ENCODE measurements at places on chromosomes 5 and 9. TPM values are rescaled to one million over a fixed set of nuclear protein-coding genes. Genes with fewer than 3 reads are reported as not detected.

Gene IL9
- total RNA-seq, result not detected

Gene GFI1B
- 0.52 TPM for total RNA-seq

GRCh38 chr9:24616863-24617262 is 71.2 kb upstream of the IZUMO3 start:
- DNase-seq, result no peak

Gene WHRN
- total RNA-seq, result 3.1 TPM

DNA sequence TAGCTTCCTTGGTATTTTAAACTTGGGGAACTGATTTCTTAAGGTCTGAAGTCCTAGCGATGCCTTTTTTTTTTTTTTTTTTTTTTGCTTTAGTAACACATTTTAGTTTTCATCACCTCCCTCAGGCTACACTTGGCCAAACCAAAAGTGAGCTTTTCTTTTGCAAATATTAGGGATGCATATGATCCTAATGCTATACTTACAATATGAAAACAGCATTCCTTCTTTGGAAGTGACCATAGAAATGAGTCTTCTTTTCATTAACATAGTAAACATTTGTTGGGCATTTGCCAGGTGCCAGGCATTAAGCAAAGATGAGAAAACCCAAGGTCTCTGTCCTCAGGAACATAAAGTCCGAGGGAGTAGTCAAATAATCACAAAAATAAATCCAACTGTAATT is 189.8 kb downstream of the ALDH1A1 start:
- DNase-seq, result no peak

Gene CDC25C
- 0.29 TPM for total RNA-seq

Gene MED22
- total RNA-seq, result 25.8 TPM

DNA sequence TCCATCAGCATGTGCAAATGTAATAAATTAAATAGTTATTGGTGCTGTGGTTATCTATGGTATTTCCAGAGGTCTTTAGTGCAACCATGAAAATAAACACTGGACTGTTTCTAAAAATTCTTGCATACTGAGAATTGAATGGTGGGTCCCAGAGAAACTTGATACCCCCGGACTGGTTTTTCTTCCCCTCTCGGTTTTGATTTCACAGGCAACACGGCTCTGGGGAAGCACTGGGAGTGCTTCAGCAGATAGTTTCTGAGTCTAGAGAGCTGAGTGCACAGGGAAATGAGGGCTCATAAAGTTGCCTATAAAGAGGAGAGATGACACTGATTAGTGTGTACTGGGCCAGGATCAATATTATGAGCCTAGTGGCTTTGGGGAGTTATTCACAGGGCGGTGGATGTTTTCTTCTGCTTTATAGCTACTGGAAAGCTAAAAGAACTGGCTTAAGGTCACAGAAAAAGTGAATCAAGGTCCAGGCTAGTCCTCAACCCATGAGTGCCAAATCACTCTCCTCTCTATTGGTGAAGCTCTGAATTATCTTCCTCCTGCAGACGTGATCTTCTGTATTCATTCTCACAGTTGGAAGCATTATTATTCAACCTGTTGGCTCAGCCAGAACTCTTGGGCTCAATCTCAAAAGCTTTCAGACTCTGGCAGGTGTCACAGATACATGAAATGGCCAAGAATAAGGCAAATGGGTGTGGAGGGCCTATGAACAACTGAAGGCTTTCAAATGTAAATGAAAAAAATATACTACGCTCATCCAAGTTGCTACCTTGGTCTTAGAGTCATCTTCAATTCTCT is 170.2 kb upstream of the HMHB1 start:
- no peak for DNase-seq

Gene CDH12
- total RNA-seq, result not detected

Gene PCDHB7
- total RNA-seq, result 2.8 TPM

- no peak for DNase-seq
Observed at GRCh38 chr5:178296066-178296465, 63.5 kb upstream of the PHYKPL start.

Gene SOX30
- total RNA-seq, result 0.12 TPM

Gene PCDHGC5
- 1.4 TPM for total RNA-seq

Gene PLPP7
- total RNA-seq, result 1.5 TPM

Gene STXBP1
- total RNA-seq, result 92.1 TPM

Gene FGF18
- total RNA-seq, result 4.2 TPM

- DNase-seq, result no peak
Observed at GRCh38 chr5:126016256-126016655, 407.0 kb upstream of the GRAMD2B start.

Gene FGFR4
- total RNA-seq, result 109 TPM

Gene HTR4
- 0.43 TPM for total RNA-seq

DNA sequence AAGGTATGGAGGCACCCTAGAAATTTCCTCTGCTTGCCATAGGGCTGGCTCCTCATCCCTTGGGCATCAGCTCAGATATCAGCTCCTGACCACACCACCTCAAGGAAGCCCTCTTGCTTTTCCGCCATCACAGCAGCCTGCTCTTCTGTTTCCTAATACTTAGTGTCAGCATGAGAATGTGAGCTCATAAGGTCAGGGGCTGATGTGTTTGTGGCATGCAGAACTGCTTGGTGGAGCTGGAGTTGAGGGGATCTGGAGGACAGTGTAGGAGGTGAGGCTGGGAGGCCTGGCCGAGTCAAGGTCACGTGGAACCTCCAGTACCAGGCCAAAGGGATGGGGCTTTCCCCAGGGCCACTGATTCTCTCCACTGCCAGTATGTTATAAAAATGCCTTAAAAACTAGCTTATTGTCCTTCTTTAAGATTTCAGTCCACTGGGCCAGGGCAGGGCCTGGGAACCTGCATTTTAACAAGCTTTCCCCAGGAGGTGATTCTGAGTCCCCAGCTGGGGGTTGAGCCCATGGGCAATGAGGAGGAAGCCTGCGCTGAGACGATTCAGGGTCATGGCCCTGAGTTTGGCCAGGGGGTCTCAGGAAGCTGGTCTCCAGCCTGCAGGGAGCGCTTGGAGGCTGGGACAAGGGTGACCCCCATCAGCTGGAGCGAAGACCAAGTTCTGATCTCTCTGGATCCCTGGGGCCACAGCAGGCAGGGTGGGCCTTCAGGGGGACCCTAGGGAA is 28.6 kb downstream of the DAB2IP start:
- DNase-seq, result peak; percentile 32

Gene PCDHB12
- 2.8 TPM for total RNA-seq

DNA sequence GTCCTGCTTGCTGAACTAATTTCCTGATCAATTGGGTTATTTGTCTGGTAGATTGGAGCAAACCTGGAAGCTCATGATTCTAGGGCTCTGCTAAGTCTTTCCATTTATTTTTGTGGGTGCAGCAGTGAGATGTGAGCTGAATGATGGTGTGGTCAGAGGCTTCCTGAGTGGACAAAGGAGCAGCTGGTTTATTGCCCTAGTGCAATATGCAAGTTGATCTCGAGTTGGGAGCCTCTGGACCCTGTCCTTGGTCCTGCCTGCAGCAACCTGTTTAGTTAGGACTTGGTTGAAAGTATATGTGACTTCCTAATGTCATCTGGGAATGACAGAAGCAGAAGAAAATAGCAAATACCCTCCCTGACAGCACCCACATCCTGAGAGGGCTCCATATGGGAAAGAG is 4.2 kb upstream of the UNC5A start:
- DNase-seq, result no peak

Gene SLC34A1
- not detected for total RNA-seq

GRCh38 chr5:154466671-154467070 is 11.4 kb downstream of the HAND1 start:
- no peak for DNase-seq

Gene LHX3
- not detected for total RNA-seq

- no peak for DNase-seq
Observed at GRCh38 chr9:119160551-119160950, 208.7 kb downstream of the BRINP1 start.

DNA sequence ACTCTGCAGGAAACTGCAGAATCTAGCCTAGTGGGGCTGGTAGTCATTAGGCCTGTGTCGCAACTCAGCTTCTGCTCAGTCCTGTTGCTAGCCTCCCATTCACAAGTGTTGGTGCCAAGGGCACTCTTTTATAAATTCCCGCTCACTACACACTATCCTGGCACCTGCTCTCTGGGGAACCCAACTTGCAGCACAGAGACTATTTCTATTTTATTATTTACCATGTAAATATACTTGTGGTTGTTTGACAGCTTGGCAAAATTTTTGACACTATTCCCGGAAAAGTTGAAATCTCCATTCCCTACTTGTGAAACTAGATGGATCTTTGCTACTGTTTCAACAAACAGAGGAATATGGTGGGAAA is 20.4 kb upstream of the SMC2 start:
- DNase-seq, result no peak

DNA sequence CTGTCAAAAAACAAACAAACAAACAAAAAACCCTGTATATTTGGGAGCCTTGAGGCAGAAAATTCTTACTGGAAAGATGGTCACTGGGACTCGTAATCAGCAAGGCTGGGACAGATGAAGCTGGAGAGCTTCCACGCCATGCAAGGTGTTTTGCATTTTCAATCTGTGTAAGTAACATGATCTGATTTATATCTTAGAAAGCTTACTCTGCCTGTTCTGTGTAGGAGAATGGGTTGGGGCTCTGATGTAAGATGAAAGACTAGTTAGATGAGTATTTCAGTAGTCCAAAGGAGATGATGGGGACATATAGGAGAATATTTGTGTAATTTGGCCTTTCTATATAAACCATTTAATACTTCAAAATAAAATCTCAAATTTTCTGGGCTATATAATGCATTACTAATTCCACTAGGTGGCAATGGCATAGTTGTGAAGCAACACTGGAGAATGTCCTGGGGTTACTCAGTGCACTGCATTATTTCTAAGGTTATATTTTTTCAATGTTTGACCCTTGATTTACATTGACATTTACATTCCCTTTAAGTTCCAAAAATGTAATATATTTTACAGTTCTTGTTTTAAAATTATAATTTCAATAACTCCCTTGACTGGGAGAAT is 21.9 kb upstream of the FSD1L start:
- no peak for DNase-seq

Gene PCAT7
- 0.35 TPM for total RNA-seq

DNA sequence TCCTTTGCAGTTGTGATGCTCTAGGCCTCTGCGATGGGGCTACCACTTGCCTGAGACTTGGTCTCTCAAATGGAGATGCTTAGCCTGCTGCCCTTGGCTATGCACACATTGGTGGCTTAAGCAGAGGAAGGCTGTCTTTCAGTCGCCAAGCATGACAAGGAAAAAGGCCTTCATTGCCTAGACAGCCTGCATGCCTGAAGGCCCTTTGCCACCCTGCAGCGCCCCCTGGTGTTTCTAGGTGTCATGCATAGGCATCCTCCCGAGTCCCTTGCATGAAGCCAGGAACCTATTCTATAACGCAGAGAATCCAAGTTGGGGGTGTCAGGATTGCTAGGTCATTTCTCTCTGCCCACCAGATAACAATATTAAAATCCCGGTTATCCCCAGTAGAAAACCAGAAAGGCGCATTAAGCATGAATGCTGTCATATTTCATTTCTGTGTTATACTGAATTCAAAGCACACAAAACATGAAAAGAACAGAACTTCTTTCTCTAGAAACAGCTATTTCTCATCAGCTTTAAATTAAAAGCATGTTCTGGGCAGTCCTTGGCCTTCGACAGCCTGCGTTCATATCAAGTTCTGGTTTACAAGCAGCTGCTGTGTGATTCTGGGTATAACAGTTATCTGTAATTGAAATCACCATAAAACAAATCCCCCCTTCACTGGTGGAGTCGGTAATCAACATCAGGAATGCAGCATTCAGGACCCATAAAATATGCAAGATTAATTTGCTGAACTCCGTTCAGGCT is 59.7 kb upstream of the TRPC7 start:
- peak; percentile 87 for DNase-seq

Gene NOP16
- total RNA-seq, result 13.6 TPM

Gene CA9
- total RNA-seq, result 0.55 TPM

- DNase-seq, result no peak
Observed at GRCh38 chr5:4862500-4862899, 277.6 kb upstream of the ADAMTS16 start.

DNA sequence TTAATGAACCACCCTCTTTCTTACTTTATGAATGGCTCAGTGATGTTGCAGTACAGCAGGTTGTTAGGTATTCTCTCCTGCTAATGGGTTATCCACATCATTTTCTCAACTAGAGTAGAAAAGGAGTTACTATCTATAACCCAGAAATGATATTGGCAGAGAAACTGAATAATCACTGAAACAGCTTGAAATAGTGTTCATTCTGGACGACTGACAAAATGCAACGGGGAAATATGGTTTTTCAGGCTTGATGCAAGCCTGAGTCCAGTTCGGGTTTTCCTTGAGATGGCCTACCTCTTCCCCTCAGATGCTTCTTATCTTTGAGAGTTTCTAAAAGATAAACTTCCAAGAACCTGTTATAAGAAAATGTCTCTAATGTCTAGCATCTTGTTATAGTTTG is 187.3 kb downstream of the RAB3C start:
- no peak for DNase-seq

Gene DMGDH
- total RNA-seq, result 0.78 TPM

GRCh38 chr5:94796586-94796985 is 178.1 kb downstream of the SLF1 start:
- no peak for DNase-seq

DNA sequence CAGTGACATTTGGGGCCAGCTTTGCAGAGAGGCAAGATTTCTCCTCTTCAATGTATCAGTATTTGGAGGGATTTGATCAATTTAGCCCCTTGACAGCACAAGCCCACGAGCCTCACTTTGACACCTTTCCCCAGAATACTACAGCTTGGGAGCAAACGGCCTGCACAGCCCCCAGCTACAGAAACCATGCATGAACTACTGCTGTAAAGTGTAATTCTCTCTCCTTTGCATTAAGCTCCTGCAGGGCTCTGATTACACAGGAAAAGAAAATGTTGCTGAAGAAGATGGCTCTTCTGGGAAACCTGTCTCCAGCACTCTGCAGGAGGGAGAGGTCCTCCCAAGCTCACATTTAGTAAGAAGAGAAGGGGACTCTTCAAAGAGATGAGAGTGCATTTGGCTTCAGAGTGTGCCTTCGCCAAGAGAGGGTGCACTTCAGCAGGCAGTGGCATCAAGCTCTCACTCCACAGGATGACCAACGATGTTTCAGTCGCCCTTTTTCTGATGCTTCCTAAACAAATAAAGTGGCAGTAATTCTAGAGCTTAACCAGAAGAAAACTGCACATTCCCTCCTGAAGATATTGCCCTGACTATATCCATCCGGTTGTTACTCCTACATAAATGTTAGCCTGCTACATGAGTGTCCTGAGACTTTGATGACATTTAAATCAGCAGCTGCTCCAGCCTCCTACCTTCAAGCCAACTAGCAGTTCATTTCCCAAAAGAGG is 272.2 kb downstream of the AUH start:
- DNase-seq, result no peak

Data from upper lobe of right lung (tissue), 1 donor.